ENCODE measurements at places on chromosomes 13 and 19.

- DNase-seq: no peak
Measured at GRCh38 chr13:75469047-75469446, 12.9 kb downstream of the TBC1D4 start.

GRCh38 chr19:11247391-11247790 lies 8.0 kb downstream of the ANGPTL8 start:
- no peak for DNase-seq

DNA sequence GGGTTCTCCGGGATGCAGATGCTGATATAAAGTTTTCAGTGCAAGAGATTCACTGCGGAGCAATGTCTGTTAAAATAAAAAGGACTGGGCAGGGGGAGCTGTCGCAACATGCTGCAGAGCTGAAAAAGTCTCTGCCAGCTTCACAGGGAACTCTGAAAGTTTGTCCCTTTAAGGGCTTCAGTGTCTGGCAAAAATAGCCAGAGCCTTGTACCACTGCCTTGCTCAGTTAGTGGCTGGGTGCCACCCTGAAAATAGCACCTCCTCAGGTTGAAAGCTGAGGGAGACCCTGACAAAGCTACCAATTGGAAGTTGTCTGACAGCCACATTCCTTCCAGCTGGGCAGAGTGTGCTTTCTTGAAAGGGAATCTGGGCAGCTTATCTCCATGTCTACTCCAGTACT lies 3.0 kb upstream of the NDFIP2 start:
- DNase-seq: peak; percentile 16

DNA sequence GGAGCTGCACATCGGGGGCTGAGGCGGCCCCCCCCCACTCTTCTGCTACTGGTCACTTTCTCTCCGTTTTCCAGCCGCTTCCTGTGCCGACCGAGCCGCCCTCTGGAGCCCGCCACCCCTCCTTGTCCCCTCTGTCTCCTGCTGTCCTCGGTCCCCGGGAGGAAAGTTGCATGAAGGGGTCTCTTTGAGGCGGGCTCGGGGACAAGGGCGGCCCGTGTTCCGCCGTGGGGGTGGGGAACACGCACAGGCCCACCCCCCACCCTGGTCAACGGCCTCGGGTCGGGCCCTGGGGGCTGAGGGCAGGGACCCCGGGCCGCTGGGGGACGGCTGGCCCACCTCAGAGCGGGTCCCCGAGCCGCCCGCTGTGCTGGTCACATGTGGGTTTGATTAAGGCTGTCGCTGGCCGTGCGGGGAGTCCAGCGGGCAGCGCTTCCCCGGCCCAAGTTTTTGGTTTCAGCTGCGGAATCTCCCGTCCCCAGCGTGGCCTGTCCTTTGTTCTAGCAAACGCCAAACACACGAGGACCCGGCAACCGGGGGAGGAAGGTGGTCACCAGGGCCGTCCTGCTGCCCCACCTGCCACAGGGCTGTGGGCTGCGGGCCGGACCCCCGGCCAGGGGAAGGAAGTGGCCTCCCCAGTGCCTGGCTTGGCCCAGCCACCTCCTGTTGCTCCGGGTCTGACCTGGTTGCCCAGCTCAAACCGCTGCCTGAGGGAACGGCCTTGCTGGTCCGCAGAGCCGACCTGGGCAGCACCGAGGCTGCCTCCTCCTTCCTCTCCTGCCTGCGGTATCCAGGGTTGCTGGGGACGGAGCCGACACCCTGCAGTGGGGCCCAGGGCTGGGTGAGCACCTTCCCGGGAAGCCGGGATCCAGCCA lies 1.9 kb downstream of the EFNA2 start:
- DNase-seq: no peak

DNA sequence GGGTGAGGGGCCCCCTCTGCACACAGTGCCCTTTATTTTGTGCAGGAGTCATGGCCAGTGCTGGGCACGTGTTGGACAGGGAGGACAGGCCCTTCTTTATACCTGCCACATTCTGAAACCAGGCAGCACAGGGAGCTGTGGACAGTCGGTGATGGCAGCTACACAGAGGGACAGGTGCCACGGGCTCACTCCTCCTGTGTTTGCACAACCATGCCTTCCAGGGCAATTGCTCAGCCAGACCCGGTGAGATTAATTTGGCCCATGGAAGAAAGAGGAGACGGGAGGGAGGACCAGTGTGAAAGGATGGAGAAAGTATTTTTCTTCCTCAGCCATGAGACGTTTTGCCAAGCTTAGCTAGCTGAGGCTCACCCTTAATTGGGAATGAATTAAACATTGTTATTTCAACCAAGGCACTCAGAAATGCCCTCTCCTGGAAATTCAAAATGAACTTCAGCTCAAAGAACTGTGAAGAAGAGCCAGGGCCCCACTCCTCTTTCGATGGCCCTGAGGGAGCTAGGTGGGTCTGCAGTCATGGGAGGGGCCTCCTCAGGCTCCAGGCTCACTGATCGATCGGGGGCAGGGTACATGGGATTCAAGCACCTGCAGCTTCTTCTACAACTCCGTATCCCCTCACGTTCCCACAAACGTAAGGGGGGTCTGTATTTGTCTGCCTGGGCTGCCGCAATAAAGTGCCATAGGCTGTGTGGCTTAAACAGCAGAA lies 41.2 kb downstream of the SHISA2 start:
- DNase-seq: no peak

DNA sequence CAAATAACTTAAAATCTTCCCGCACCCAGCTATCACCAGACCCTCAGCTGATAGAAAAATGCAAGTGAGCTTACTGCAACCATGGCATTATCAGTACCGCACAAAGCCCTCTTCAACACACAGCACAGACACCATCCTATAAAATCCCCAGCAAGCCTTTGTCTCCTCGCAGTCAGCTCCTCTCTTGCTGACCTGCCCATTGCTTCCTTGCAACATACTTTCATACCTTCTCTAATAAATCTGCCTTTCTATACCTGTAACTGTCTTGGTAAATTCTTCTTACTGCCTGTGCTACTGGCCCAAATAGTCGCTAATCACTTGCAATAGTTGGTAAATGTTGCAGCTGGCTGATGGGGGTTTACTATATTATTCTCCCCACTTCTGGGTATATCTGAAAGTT lies 43.3 kb upstream of the FARP1 start:
- DNase-seq: no peak

- DNase-seq: peak; percentile 80
Measured at GRCh38 chr19:1243768-1244692, 2.5 kb downstream of the ATP5F1D start.

DNA sequence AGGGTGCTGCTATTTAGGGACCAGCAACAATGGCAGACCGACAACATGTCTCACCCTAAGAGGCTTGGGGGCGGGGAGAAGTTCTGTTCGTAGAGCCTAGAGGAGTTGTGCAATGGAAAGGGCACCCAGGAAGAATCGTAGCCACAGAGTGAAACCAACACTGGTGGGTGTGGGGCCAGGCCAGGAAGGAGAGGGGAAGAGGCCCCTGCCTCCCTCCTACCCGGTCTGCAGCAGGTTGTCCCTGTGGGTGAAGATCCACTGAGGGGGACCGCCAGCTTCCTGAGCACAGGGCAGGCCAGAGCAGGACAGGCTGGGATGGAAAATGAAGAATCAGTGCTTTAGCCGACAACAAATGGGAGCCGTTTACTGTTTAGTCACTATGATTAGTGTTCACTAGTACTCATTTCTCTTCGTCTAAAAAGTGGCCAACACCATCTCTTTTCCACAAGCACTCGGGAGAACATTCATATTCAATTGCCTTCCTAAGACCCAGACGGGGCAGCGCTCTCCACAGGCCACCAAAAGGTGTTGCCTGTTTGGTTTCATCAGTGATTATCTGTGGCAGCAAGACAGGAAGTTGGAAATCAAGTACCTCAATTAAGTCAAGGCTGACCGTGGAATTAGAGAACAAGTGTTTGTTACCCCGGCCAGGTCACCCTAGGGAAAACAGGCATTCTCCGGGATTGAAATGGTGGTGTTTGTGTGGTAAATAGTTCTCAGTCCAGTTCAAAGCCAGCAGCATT lies 1.1 kb upstream of the ATP11A start:
- peak; percentile 97 for DNase-seq

- peak; percentile 69 for DNase-seq
Measured at GRCh38 chr13:37715606-37716015, 117.0 kb upstream of the POSTN start.

DNA sequence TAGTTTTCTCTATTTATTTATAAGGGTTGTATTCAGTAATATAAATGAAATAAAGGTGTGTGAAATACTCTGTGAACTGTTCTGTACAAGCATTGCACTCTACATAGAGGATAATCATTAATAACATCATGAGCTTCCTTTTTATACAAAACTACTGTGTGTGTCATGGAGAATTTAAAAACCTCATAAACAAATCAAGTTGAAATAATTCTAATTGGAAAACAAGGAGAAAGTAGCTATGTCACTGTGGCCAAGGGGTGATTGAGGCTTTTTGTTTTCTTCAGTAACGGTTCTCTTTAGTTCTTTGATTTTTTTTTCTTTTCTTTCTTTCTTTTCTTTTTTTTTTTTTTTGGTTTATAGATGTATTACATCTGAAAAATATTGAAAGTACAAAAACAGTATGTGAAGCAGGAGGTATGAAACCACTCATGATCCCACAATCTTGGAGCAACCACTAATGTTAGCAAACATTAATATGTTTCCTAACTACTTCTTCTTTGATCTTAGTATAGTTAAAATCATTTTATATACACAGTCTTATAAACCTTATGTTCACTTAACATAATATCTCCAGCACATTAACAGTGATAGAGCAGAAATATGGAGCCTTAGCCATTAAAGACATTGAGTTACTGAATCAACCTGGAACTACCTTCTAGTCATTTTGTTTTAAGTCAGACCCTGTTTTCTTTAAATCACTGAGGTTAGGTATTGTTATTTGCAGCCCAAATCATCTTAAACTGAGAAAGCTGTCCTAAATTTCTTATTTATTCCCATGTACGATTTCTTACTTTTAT lies 45.4 kb downstream of the WDFY2 start:
- no peak for DNase-seq

- no peak for DNase-seq
Measured at GRCh38 chr19:58091251-58091995, 6.6 kb downstream of the ZSCAN18 start.

GRCh38 chr19:32890841-32891240 lies 21.3 kb upstream of the SLC7A9 start:
- DNase-seq: no peak

- DNase-seq: no peak
Measured at GRCh38 chr13:102751886-102752285, 21.7 kb downstream of the TEX30 start.

DNA sequence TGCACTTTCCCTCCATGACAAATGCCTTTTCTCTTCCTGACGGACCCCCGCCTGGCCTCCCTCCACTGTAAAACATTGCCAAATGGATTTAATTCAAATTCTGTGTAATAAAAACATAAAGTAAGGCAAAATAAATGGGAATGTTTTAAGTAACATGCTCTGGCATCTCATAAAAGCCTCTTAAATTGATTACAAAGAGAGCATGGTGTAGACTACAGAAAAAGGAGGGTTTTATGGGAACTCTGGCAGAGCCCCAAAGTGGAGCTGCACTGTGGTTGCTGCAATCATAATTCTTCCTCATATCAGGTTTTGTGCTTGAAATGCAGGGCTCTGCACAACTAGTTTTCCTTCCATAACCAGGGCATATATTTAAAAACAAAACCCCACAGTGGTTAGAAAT lies 44.3 kb upstream of the SIAH3 start:
- no peak for DNase-seq

GRCh38 chr19:29810504-29810871 lies 1.3 kb upstream of the CCNE1 start:
- no peak for DNase-seq

DNA sequence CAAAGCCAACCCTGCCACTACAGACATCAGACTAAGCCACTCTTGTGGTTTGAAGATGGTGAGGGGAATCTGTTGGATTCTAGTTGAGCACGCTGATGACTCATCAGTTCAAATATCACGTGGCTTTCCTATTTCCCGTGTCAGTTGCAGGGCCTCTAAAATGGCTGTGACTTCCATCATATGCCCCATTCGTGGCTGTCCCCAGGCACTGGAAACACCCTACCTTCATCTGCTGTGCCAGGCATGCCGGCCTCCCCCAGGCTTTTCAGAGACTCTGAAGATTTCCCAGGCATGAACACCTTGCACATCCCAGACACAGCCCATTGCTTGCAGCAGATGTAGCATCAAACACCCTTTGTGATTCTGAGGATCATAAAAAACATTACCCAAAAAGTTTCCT lies 659.9 kb downstream of the UQCRFS1 start:
- DNase-seq: peak; percentile 78

DNA sequence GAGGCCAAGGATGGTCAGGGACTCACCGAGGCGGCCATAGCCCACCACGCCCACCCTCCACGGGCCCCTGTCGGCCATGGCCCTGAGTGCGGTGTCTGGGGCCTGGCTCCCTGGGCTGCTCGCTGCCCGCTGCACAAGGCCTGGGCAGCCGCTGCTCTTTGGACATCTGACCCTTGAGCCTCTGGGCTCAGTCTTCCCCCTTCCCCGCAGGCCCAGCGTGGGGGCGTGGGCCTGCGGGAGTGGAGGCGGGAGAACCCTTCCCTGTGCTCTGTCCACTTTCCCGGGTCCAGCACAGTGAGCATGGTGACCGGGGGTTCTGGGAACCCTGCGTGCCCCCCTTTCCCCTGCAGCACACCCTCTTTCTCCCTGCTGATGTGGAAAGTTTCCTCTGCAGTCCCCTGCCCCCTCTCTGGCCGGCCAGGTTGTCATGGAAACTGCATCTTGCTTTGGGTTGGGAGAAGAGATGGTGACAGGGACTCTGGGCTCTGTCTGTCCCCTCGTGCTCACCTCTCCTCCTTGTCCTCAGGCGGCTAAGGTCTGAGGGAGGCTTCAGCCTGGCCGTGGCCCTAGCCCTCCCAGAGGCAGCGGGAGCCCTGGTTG lies at the start of gene ASPDH:
TSS of gene ASPDH (minus strand) at position 168 of the 600 bp plus-strand sequence. CDS start at position 78, 90 bp downstream.
- no peak for DNase-seq

GRCh38 chr13:109517517-109517916 lies 268.9 kb downstream of the IRS2 start:
- DNase-seq: no peak

GRCh38 chr19:3818466-3818865 lies 32.3 kb upstream of the MATK start:
- peak; percentile 75 for DNase-seq

GRCh38 chr13:113654175-113654560 lies 3.8 kb downstream of the ATP4B start:
- no peak for DNase-seq

- no peak for DNase-seq
Measured at GRCh38 chr13:97944396-97945029, 9.0 kb upstream of the IPO5 start.

- DNase-seq: peak; percentile 43
Measured at GRCh38 chr19:45638930-45639729, at the start of gene EML2. TSS of gene EML2 (minus strand) at chr19:45639397. CDS start at chr19:45639376, 21 bp downstream.

- no peak for DNase-seq
Measured at GRCh38 chr19:29539670-29540069, 13.9 kb downstream of the VSTM2B start.

Data from MV-4-11 (cell line).